ENCODE measurements at places on chromosomes 1 and 21.

DNA sequence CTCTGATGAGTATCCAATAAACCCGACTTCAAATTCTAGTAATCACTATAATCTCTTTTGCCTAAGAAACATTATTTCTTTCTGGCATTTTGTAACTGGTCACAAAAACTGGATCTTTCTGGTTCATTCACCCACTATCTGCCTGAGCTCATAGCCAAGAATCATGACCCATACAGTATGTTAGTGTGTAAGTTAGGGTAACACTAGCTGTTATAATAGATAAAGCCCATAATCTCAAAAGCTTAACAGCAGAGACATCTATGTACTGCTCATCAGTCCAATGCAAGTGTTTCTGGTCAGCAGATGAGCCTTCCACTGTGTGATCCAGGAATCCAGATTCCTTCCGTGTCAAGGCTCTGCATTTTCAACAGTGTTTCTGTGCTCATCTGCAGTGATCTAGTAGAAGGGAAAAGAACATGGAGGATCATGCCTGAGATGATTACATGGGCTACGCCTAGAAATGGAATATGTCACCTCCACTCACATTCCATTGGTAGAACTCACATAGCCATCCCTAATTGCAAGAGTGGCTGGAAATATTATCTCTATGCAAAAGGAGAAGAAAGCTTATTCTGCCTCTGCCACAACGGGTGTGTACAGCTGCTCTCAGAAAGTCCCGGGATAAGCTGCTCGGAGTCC is 27.7 kb downstream of the RRAGC start:
- DNase-seq: peak; percentile 8

- peak; percentile 62 for DNase-seq
These were observed 134.2 kb downstream of the SYT2 start for GRCh38 chr1:202575918-202576653.

DNA sequence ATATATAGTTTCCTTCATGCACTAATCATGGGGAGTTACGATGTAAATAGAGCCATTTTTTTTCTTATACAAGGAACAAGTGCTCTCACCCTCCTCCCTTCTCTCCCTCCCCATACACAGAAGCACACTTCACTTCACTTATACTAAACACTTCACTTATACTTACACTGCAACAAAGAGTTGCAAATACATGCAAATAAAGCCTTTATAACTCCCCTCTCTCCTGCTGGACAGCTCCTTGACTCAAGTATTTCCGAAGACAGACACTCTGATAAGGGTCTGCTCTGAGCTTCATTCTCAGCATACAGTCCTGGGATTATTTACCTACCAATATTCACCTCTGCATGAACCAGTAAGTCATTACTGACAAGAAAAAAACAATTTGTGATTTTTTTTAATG is 35.6 kb upstream of the ERG start:
- DNase-seq: no peak

GRCh38 chr1:74771913-74772515 is 39.1 kb downstream of the TYW3 start:
- DNase-seq: peak; percentile 42

GRCh38 chr1:31745096-31745945 is 18.8 kb downstream of the ADGRB2 start:
- DNase-seq: peak; percentile 58

DNA sequence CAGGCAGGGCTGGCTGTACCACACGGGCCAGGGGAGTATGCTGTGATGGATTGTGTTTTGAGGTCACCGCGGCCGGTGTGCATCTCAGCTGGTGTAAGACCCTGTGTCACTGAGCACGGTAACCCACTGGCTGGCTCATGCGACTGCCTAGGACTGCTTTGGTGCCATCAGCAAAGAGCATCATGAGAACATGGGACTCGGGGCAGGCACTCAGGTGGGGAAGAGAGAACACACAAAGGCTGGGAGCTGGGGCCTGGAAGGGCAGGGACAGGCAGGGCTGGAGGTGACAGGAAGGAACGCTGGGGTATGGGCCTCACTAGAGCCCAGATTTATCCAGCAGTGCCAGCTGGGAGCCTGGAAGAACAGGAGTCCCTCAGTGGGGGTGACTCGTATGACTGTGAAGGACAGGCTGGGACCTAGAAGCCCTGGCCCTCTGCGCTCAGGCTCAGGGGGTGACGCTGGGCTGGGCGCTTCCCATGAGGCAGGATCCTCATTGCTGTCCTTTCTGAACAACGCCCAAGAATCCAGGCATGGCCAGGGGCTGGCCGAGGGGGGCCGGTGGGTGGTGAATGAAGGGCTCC is 210.4 kb upstream of the VAMP3 start:
- no peak for DNase-seq

DNA sequence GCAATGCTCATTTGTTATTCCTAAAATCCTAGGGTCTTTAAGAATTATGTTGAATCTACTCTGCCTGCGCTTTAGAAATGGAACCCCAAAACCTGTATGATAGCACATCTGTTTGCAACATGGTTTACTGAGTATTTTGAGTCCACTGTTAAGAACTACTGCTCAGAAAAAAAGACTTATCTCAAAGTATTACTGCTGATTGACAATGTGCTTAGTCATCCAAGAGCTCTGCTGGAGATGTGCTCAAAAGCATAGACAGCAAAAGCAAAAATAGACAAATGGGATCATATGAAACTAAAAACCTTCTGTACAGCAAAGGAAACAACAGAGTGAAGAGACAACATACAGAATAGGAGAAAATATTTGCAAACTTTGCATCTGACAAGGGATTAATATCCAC is 107.0 kb downstream of the CTH start:
- no peak for DNase-seq

DNA sequence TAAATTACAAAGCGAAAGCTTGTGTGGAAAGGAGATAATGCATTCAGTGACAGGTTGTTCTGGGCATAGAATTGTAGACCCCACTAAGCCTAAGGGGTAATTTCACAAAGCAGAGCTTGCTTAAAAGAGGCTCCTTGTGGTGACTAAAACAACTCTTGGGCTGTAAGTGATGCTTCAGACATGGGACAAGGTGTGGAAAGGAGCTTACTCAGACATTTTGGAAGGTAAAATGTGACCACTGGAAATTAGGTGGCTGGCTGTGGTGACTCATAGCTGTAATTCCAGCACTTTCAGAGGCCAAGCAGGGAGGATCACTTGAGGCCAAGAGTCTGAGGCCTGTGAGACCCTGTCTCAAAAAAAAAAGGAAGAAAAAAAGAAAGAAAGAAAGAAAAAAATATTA is 51.1 kb upstream of the LRRC8C start:
- DNase-seq: no peak

Measured in HCEC 1CT (cell line).